Lower lobe of right lung (tissue), 2 donors: ENCODE measurements at places on chromosomes 5 and 9.

DNA sequence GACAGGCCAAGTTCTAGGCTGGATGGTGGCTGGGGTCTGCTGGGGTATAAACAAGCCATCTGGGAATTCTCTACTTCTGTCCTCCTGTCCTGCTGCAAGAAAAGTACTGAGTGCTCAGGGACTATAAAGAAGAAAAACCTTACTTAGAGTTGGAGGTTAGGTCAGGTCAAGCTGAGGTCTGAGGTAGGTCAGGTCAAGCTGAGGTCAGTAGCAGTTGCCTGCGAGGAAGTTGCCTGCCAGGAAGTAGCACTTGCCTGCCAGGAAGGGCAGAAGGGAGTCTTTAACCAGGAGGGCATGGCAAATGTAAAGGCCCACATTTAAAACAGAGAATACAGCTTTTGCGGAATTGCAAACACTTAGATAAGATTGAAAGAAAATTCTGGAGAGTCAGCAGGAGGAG, 51.3 kb upstream of the PRLR start:
- DNase-seq: no peak

DNA sequence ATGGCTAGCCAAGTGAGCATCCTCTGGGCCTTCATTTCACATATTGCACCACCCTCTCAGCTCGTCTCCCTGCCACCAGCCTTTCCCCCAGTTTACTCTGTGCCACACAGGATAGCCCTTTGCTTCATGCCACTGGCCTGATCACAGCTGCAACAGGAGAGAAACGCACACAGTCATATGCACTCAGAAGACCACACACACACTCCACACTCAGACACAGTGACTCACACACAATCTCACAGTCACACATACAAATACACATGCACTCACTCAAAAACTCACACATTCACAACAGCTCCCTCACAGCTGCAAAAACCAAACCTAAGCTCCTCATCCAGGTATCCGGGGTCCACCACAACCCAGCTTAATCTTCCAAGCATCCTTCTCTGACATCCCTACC, 38.7 kb downstream of the TTC39B start:
- no peak for DNase-seq

GRCh38 chr9:75869236-75869635, 21.2 kb upstream of the PCSK5 start:
- DNase-seq: no peak

- no peak for DNase-seq
These were observed 444.8 kb downstream of the MAT2B start for GRCh38 chr5:163950248-163950647.

GRCh38 chr9:91106415-91107081, 255.2 kb downstream of the AUH start:
- no peak for DNase-seq

GRCh38 chr9:79409182-79409823, 162.5 kb upstream of the TLE4 start:
- DNase-seq: no peak

DNA sequence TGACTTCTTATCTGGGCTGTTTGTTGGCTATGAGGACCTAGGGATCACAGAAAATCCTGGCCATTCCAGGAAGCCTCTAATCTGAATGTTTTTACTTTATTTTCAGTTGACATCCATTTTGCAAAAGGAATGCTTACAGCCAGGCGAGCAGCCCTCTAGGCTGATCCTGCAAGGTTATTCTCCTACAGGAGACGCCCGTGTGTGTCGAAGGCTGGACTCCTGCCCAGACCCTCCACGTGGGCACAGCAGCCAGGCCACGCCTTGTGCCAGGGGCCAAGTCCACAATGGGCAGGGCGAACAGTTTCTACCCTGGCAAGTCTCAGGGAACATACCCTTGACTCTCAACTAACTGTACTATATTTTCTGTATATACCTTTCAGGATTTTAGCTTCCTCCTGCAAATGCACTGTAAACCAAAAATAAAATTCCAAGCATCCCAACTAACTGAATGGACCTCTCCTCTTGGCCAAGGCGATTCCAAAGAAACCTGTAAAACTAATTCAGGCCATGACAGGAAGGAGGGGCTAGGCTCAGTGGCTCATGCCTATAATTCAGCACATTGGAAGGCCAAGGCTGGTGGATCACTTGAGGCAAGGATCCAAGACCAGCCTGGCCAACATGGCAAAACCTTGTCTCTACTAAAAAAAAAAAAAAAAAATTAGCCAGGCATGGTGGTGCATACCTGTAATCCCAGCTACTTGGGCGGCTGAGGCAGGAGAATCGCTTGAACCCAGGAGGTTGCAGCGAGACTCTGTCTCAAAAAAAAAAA, 5.7 kb downstream of the CMBL start:
- peak; percentile 91 for DNase-seq

- DNase-seq: no peak
These were observed 3.8 kb downstream of the SOX30 start for GRCh38 chr5:157648275-157648990.

GRCh38 chr5:33801292-33801691, 90.5 kb downstream of the ADAMTS12 start:
- DNase-seq: no peak

- no peak for DNase-seq
These were observed 391 bp downstream of the RALGDS start for GRCh38 chr9:133120501-133121197.

DNA sequence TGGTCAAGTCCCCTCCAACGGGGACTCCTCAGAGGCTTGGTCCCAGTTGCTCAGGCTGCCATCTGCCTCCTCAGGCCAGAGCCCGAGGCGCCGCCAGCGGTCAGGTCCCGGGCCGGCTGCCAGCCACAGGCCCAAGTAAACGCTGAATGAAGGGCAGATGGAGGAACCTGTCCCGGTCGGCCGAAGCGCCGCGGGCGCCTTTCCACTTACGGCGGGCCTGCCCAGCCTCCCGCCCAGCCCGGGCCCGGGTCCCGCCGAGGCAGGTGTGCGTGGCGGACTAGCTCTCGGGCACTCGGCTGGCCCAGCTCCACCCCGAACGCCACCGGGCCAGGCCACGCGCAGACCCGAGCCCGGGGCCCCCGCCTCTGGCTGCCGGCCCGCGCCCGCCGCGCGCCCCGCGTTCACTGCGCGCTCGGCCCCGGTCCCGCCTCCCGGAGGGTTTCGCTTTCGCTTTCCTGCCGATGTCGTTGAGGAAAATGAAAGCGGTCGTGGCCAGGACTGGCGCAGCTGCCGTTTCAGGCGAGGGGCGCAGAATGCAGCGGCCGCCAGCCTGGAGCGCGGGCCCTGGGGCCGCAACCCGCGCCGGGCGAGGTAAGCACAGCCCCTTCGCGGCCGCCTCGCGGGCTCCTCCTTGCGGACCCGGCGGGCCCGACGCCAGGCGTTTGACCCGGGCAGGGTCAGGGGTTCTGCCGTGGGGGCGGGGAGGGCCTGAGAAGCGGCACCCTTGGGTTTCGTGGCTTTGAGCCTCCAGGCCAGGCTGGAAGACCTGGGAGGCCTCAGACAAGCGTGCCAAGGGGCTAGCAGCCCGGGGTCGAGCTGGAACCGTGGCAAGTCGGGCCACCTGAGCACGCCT, 41.2 kb downstream of the SLC22A5 start:
- DNase-seq: peak; percentile 90

- DNase-seq: no peak
These were observed 458.0 kb upstream of the IZUMO3 start for GRCh38 chr9:25003686-25004085.

DNA sequence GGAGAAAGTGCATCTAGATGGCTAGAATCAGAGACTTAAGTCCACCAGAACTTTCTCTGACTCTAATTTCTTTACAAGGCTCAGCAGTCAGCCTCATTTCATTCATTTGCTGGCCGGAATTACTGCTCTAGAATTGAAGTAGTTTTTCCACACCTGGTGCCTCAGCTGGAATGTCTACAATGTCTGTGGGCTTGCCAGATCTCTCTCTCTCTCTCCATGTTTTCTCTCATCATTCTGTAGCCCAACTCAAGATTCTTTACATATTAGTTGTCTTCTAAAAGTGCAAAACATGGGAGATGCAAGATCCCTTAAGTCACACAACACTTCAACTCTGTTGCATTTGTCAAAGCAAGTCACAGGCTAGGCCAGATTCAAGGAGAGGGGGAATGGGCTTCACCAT, 103.9 kb upstream of the TAF11L2 start:
- no peak for DNase-seq
